NCI-H2029 (cell line): ENCODE measurements at places on chromosomes 12 and 14.

GRCh38 chr12:66337381-66338010 is 35.2 kb downstream of the HELB start:
- no peak for DNase-seq

DNA sequence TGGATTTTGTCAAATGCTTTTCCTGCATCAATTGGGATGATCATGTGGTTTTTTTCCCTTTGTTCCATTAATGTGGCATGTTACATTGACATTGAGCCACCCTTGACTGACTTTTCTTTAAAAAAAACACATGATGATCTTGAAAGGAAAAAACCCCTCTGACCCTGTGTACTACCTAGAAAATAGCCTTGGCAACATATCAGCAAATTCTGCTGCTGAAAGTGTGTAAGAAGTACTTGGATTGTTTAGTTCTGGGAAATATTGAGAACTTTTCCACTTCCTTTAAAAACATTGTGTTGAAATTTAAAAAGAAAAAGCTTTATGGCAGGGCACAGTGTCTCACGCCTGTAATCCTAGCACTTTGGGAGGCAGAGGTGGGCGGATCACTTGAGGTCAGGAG is 20.7 kb downstream of the ACACB start:
- DNase-seq: no peak

DNA sequence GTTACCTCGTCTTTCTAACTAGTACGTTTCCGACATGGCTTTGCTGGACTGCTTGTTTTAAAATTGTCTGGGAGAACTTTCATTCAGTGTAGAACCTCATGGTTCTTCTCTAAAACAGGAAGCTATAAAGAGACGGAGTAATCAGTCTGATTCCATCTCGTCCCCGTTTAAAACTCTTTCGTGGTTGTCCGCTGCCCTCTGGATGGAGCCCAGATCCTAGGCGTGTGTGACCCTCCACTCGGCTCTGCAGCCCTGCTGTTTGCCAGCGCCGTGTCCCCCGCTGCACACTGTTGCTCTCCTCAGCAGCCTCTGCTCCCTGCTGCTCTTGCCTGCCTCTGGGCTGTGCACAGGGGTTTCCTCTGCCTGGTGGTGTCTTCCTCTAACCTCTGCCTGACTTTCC is 50.2 kb downstream of the SLC8B1 start:
- DNase-seq: no peak

DNA sequence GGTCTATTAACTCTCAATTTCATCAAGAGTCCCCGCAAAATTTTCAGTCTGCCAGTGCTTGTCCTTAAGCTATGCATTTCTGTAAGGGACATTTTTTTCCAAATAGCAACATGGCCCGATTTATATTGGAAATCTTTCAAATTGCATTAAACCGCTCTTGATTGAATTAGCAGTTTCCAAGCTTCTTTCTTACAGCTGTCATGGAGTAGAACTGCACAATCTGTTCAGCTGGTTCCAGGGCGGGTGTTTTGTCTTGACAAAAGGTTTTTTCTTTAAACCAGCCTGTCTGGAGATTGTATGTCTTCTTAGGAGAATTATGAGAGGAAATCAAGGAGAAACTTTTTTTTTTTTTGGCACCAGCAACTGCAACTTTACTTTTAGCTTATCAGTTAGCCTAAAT is 185.8 kb downstream of the ALG10B start:
- no peak for DNase-seq

DNA sequence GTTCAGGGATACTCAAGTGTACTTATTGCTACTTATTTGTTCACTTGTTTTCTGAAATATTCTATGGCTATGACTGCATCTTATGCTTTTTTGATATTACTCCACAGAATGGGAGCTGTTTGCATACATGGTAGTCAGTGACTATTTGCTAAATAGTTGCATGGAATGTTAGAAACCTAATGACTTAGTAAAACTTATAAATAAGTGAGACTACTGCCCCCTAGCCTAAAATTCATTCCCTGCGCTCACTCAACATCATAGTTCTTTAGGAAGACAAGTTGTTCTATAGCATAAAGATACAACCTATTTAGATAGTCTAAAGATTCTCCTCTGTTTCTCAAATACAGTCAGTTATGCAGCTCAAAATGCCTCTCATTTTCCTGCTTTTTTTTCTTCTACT is 305.5 kb downstream of the CEP128 start:
- DNase-seq: no peak
